Activated naive CD8-positive, alpha-beta T cell treated with anti-CD3 and anti-CD28 coated beads for 36 hours (primary cell): ENCODE measurements at places on chromosomes 7 and 10. TPM values are rescaled to one million over a fixed set of nuclear protein-coding genes. Genes with fewer than 3 reads are reported as not detected.

The LRIT1 gene
- not detected for total RNA-seq

DNA sequence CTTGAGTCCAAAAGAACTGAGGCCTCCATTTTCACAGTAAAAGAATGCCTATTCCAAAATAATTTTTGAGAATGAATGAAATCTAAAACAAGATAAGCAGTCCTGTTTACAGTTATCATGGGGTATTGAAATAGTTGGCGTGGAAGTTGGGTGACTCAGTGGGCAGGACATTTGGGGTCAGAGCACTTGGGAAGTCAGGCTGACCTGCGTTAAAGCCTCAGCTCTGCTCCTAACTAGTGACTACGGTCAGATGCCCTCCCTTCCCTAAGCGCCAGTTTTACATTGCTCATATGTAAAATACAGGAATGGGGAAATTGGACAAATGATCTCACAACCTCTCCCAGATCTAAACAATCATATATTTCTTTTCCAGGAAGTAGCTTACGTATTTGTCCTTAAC is 2.3 kb upstream of the PAPSS2 start:
- DNase-seq = no peak

GRCh38 chr7:84364708-84365107 is 170.1 kb upstream of the SEMA3A start:
- DNase-seq = no peak

The LAMTOR4 gene
- 104 TPM for total RNA-seq

GRCh38 chr10:124659380-124659779 is 84.8 kb downstream of the FAM53B start:
- no peak for DNase-seq

DNA sequence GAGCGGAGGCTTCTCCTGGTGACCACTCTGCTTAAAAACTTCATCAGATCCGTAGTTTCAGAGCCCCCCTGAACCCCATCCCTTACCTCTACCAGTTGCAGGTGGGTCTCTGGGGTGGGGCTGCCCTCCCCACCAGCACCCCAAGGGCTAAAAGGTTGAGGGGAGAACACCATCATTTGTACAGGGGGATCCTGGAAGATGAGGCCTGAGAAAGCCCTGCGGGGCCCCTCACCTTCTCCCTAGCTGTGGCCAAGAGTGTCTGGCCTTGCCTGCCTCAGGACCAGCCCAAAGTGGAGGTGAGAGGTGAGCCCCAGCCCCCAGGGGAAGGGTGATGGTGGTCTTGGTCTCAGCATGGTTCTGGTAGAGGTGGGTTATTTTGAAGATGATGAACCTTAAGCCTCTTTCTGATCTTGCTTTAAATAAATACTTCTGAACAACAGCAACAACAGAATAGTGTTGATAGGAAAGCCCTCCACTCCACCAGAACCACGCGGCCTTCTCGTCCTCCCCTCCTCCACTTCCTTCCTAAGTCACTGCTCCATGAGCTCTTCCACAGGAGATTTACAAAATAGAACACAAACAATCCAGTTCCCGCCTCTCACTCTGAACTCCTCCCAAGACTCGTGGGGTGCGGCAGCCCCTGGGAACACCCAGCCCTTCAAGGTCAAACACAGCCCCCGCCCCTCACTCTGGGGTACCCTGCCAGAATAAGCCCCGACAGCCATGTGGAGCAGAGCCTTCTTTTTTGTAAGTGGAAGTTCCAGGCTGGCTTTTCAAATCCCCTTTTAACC is 169.1 kb downstream of the EGFR start:
- no peak for DNase-seq

DNA sequence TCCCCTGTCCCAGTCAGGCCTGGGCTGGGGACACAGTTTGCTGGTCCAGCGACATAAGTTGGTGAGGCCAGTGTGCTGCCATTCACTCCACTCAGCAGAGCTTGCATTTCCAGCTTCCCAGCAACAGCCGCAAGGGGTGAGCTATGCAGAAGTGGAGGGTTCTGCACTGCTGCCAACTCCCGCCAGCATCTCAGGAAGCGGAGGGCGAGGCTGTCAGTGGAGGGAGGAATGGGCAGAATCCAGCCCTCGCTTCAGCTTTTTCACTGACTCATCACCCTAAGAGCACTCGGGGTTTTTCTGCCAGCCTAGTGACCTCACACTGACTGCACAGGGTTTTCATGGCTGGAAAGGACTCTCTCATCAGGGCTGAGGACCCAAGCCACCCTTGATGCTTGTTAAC is 625.1 kb upstream of the MKI67 start:
- no peak for DNase-seq

DNA sequence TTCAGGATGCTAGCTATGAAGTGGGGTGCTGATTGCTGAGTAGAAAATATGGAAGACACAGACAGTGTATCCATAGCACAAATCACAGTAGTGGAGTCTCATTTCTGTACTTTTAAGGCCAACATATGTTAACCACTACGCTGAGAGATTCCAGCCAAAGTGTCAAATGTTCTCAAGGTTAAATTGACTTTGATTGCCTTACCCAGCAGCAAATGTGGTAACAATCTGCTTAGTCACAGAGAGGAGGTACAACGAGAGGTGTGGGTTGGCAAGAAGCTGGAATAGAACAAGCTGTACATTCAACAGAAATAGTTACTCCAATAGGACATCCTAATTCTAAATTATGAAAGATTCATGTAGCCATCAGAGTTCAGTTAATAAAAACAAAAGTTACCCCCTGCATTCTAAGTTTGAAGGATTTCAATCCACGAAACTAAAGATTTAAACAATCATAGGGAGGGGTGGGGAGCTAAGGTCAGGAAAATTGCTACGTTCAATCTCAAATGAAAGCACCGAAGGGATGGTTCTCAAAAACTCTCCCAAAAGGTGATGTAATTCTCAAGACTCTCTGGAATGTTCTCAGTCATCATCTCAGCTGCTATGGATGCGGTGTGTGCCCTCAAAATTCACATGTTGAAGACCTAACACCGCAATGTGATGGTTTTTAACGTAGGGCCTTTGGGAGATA is 137.0 kb downstream of the ETV1 start:
- DNase-seq = no peak
